HS-5 (cell line): ENCODE measurements at places on chromosomes 6 and 20.

DNA sequence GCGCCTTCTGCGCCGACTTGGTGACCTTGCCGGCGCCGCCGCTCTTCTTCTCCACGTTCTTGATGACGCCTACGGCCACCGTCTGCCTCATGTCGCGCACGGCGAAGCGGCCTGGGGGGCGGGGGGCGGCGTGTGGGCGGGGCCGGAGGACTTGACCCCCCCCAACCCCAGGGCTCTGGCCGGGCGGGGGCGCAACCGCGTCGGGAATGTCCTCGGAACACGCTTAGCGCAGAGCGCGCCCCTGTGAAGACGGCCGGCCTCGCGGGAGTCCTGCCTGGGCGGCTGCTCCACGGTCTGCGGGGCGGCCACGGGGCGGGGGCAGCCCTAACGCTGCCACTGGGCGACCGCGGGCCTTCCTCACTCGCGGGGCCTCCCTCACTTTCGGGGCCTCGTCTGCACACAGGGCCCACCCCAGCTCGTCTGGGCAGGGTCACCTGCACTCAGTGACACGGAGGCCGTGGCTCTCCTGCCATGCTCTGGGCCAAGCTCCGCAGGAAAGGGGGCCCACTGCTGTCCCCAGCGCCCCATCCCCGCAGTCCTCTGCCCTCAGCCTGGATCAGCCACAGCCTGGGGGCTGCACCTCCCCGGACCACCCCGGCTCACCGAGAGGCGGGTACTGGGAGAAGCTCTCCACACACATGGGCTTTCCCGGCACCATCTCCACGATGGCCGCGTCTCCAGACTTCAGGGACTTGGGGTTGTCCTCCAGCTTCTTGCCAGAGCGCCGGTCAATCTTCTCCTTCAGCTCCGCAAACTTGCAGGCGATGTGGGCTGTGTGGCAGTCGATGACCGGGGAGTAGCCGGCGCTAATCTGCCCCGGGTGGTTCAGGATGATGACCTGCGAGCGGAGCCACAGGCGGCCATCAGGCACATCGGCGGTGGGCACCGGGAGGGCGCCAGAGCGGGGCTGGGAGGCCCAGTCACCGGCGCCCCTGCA is 10.3 kb downstream of the EEF1A2 start:
- DNase-seq, result no peak

GRCh38 chr6:42610416-42610815 is 46.6 kb downstream of the UBR2 start:
- no peak for DNase-seq

DNA sequence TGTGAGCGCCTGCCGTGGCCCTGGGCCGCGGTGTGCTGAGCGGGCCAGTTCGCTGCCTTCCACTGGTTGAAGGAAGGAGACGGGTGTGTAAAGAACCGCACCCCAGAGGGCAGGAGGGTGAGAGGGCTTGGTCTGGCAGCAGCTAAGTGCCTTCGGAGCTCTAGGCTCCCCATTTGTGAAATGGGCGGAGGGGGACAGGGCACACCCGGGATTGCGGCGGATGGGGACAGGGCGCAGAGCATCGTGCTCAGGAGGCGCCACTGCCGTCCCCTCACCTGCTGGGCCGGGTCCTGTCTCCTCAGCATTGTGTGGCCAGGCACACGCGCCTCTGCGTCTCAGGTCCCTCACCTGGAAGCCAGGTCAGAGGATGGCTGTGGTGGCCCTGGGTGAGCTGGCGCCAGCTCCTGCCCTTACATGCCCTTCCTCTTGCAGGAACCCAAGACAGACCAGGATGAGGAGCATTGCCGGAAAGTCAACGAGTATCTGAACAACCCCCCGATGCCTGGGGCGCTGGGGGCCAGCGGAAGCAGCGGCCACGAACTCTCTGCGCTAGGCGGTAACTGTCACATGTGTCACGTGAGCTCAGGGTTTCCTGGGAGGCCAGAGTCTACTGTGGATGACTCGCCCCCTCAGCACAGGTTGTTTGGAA is 3.1 kb downstream of the ADRM1 start:
- no peak for DNase-seq

DNA sequence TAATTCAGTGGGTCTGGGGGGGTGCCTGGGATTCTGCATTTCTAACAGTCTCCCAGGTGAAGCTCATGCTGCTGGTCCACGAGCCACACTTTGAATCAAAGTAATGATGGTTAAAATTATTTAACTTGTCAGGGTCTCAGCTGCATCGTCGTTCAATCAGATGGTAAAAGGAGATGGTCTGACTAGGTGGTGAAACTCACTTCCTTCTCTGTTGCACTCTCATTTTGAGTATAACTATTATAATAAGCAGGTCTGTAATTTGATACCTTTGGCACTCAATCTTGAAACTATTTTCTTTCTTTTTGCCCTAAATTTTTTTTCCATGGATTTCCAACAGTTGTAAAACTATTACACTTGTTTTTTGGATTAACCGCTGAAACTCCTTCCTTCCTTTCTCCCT is 292.5 kb downstream of the FARS2 start:
- no peak for DNase-seq

DNA sequence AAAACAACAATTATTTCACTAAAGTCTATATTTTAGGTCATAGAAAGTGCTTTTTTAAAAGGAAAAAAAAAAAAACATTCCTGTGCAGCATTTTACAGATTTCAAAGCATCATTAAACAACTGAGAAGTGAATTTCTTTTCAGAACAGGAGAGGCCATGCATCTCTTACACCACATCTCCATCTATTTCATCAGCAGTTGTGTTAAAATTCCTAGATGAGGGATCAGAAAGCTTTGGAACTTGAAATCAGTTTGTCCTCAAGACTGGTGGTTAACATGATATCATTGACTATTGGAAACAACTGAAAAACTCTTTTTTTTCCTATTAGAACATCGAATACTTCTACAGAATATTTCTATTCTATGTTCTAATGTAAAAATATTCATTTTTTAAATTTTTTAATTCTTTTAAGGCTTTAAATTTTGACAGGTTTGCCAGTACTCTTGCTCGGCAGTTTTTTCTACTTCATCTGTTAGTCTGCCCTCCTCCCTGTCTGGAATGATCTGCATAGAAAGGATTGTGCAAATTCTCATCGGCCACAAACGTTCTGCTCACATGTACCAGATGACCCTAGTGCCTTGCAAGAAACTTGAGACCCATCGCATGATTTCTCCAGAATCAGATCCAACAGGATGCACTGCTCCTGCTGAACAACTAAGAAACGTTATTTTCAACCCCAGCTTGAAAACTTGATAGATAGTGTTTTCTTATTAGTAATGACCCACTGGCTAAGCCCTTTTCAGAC is 411.0 kb upstream of the AGPAT4 start:
- DNase-seq, result no peak

DNA sequence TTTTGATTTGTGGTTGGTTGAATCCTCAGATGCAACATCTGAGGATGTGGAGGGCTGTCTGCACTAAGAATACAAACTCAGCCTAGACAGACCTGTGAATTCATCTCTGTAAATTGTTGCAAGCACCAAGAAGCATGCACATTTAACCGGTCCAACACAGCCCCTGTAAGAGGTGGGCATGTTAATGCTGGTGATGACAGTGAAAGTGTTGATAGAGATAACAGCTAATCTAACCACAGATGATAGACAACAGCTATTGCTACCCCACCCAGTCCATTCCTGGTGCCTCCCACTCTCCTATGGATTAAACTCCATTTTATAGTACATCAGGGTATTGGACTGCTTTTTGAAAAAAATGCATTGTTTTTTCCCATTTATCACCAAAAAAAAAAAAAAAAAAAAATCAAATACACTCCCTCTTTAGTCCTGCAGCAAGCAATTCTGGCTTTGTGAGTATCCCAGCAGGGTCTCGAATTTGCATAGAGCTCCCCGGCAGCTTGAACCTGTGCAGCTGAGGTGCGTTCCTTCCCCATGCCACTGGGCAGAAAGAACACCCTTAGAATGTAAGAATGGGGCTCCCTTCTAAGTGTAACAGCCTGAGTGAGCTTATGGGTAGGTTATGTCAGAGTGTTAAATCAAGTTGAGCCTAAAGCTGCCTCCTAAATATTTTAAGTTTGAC is 270.9 kb upstream of the JARID2 start:
- DNase-seq, result no peak

DNA sequence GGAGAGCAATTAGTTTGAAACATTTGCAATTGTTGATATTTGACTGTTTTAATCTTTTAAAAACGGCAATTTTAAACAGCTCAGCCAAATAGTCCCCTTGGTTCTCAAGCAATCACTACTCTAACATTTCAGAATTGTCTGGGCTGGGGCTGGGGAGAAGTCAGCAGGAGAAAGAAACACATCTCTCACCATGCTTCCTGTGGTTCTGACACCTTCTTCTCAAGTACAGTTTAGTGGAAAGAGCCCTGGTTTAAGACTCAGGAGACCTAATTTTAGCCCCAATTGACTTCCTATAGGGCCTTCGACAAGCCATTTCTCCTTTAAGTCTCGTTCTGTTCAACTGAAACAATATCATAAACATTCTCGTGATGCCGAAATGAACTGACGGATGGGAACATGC is 168.4 kb upstream of the CDYL start:
- no peak for DNase-seq

- DNase-seq, result no peak
Observed at GRCh38 chr20:41380551-41381193, 14.1 kb upstream of the EMILIN3 start.

DNA sequence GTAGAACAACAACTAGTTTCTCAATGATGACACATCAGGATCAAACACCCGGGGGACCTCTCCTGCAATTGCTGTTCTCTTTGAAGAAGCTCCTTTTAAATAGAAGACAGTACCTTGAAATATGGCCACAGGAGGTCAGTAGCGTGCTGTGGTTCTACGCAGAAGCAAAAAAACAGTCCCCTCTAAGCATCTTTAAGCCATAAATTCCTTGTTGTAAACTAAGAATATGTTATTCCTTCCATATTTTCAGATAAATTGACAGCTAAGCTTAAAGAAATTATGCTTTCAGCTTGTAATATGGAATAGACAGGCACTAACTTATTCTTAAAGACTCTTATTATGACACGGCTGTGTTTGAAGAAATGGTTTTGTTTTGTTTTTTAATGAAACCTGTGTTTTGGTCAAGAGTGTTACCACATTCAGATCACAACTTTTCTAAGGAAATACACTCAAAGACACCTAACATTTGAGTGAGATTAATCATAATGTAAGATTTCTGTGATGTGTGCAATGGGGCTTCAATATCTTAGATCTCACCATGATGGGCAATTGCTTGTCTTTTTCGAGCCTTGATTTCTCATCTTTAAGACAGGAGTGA is 49.7 kb upstream of the IL20RA start:
- peak; percentile 58 for DNase-seq

GRCh38 chr20:58877050-58877975 is 24.8 kb downstream of the GNAS start:
- no peak for DNase-seq

GRCh38 chr20:58546416-58546711 is 31.2 kb upstream of the APCDD1L start:
- DNase-seq, result no peak

- DNase-seq, result no peak
Observed at GRCh38 chr20:20079102-20079784, 26.9 kb downstream of the CFAP61 start.

- no peak for DNase-seq
Observed at GRCh38 chr20:53920647-53921245, 149.6 kb downstream of the BCAS1 start.

GRCh38 chr6:105400501-105400900 is 2.4 kb downstream of the PREP start:
- DNase-seq, result no peak

DNA sequence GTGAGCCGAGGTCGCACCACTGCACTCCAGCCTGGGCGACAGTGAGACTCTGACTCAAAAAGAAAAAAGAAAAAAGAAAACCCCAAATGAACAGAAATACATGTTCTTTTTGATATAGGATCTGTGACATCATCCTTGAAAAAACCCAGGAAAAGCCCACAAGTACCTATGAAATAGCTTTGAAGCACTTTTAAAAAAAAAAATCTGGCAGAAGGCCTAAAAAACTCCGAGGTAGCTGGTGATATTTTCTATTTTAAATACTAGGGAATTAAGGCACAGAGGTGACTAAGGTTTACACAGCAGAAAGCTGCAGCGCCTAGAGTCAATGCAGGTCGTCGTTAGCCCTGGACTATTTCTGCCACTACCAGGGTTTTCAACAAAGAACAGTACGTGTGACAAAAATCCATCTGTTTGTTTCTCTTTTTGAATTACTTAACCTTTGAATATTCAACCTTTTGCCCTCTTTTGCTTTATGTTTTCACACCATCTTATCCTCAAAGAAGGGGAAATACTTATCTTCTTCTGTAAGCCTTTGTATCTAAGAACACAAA is 39.4 kb upstream of the EEF1A1 start:
- no peak for DNase-seq

DNA sequence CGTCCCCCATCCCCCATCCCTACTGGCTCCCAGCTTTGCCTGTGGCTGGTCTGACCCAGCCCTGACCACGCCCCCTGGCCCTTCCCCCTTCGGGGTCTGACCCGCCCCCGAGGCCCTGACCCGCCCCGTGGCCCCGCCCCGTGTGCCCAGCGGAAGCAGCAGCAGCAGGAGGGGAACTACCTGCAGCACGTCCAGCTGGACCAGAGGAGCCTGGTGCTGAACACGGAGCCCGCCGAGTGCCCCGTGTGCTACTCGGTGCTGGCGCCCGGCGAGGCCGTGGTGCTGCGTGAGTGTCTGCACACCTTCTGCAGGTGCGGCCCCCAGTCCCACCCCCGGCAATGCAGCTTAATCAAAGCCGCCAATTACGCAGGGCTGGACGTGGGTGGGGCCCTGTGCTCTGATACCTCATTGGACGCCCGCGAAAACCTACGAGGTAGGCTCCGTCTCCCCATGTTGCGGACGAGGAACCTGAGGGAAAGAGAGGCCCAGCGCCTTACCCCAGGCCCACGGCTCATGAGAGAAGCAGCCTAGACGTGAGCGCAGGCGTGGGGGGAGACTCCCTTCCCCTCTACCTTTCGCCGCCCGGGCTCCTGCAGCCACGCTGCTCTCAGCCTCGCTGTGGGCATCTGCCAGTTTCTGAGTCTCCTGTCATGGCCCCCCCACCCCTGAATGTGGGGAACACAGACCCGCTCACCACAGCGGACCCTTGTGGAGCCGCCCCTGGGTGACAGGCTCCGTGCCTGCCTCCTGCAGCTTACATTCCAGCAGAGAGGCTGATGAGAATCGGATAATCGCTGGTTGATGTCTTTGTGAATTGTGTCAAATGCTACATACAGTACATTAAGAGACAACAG is 12.8 kb downstream of the RBCK1 start:
- DNase-seq, result no peak

- no peak for DNase-seq
Observed at GRCh38 chr6:106752641-106753040, 123.3 kb downstream of the QRSL1 start.

DNA sequence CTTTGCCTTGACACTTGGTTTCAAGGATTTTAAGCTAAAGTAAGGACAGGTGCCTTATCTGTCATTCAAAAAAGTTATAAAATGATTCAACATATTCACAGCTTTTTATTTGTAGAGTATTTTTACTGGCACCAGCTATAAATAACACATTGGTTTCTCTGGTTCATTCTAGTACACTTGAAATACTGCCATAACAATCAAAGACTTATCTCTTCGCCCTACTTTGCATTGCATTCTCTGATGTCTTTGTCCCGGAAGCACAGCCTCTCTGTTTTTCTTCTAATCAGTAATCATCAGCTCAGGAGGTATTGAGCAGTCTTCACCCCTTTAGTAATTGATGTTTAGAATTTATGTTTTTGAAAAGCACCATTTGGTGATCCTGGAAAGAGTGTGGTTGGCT is 156.4 kb downstream of the PDE10A start:
- no peak for DNase-seq
